ENCODE measurements at places on chromosomes 3 and 15. TPM values are rescaled to one million over a fixed set of nuclear protein-coding genes. Genes with fewer than 3 reads are reported as not detected.

- H3K27ac ChIP-seq = no peak overlapping the region
- H3K4me1 ChIP-seq = no peaks in the 10 kb centered on the region
- H3K27me3 ChIP-seq = no peaks in the 10 kb centered on the region
- no peaks in the 10 kb centered on the region for H3K36me3 ChIP-seq
Observed at GRCh38 chr15:87387766-87388165, 868.8 kb downstream of the NTRK3 start.

- DNase-seq = no peak
Observed at GRCh38 chr3:89268059-89268458, 160.6 kb downstream of the EPHA3 start.

DNA sequence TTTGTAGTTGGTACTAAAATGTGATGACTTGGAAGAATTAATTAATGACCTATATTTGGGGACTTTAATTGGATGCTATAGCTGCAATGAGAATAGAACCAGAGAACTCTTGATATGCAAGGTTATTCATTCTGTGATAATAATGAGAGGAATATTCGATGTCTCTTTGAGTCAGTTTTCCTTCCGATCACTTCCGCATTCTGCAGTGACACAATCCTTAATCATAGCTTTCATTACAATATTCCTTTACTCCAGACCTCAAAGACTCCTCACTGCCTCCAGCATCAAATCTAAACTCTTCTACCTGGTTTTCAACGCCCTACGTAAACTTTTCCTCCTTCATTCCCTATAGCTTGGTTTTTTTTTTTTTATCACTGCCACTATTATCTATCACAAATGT, 21.6 kb downstream of the B3GNT5 start:
- H3K27ac ChIP-seq = no peak overlapping the region
- H3K4me1 ChIP-seq = no peaks in the 10 kb centered on the region
- no peaks in the 10 kb centered on the region for H3K36me3 ChIP-seq

- H3K27ac ChIP-seq = no peak overlapping the region
- no peak for DNase-seq
- no peak overlapping the region for H3K4me3 ChIP-seq
- no peaks in the 10 kb centered on the region for H3K4me1 ChIP-seq
Observed at GRCh38 chr3:8490079-8490552, 11.5 kb upstream of the LMCD1 start.

SERPINI2 gene
- total RNA-seq = 1.6 TPM
